ENCODE measurements at places on chromosomes 7 and 10.

GRCh38 chr10:101085846-101086245, 24.1 kb downstream of the KAZALD1 start:
- no peak for DNase-seq

- no peak for DNase-seq
Measured at GRCh38 chr7:111527545-111527944, 34.7 kb downstream of the IMMP2L start.

GRCh38 chr10:112045938-112046337, 137.6 kb downstream of the GPAM start:
- DNase-seq, result no peak

DNA sequence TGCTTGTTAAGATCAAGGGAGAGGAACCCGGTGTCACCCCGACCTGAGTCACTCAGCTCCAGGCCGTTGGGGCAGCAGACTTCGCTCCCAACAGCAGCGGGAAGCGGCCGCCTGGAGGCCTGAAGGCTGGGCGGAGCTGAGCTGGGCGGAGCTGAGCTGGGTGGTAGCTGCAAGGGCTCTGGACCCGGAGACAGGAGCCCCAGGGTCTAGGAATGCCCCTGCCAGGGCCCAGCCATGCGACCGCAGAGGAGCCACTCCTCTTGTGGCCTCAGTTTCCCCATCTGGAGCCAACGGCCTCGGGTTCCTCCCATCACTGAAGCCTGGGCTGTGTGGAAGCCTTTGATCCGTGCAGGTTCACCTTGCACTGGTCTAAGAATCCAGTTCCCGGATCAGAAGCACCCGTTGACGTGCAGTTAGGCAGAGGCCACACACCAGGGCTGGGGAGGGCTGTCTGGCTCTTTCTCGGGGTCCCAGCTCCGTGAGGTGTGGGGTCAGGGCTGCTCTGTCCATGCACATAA, 21.9 kb upstream of the DPYSL4 start:
- DNase-seq, result no peak

- no peak for DNase-seq
Measured at GRCh38 chr10:52755297-52756062, 17.1 kb downstream of the MBL2 start.

DNA sequence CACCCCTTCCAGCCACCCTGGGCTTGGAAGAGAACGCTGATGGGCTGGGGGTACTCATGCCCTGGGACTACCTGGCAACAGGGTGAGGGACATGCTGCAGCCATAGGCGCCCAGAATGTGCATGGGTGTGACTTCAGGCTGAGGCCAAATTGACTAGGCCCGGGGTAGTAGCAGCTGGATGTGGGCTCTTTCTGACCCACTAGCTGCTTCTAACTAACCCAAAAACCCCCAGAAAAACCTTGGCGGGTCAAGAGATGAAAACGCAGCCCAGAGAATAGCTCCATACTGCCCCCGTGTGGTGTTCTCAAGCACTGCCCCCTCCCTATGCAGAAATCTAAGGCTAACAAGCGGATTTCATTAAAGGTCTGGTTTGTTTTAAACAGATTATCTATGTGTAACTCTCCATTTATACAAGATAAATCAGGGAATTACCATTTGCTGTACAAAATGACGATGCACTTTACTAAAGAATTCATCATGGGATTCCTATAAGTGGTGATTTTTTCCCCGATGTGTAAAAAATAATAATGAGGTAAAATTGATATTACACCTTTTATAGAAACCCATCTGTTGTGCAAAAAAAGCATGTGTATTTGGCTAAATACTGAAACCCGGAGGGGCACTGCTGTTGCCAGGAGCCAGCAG, 4.2 kb downstream of the SMARCD3 start:
- DNase-seq, result peak; percentile 37

- no peak for DNase-seq
Measured at GRCh38 chr10:34996843-34997242, 93.3 kb downstream of the CUL2 start.

DNA sequence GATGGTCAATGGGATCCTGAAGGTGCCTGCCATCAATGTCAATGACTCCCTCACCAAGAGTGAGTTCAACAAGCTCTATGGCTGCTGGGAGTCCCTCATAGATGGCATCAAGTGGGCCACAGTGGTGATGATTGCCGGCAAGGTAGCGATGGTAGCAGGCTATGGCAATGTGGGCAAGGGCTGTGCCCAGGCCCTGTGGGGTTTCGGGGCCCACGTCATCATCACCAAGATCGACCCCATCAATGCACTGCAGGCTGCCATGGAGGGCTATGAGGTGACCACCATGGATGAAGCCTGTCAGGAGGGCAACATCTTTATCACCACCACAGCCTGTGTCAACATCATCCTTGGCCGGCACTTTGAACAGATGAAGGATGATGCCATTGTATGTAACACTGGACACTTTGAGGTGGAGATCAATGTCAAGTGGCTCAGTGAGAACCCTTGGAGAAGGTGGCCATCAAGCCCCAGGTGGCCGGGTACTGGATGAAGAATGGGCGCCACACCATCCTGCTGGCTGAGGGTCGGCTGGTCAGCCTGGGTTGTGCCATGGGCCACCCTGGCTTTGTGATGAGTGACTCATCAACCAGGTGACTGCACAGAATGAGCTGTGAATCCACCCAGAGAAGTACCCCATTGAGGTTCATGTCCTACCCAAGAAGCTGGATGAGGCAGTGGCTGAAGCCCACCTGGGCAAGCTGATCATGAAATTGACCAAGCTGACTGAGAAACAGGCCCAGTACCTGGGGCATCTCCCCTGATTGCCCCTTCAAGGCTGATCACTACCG, 63.0 kb upstream of the ANTXRL start:
- no peak for DNase-seq

GRCh38 chr10:93703066-93703465, 674 bp upstream of the FRA10AC1 start:
- DNase-seq, result no peak

GRCh38 chr10:17622061-17622460, 4.9 kb upstream of the HACD1 start:
- DNase-seq, result no peak

DNA sequence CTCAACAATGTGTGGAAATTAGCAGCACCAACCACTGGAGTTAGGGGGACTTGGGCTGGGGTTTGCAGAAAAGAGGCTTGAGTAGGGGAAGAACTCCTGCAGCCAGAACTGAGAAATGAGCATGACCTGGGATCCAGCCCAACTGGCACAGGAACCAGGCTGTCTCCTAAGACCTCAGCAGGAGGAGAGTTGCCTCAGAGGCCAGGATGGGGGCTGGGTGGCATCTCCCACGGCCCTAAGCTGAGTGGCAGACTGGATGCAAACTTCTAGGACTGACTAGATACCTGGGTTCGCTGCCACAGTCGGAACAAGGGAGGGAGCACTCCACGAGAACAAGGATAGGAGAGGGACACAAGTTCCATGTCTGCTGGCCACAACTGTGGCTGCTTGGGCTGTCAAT, 62.6 kb downstream of the RNF32 start:
- DNase-seq, result no peak

GRCh38 chr7:134865001-134865845, 85.8 kb downstream of the CALD1 start:
- no peak for DNase-seq

DNA sequence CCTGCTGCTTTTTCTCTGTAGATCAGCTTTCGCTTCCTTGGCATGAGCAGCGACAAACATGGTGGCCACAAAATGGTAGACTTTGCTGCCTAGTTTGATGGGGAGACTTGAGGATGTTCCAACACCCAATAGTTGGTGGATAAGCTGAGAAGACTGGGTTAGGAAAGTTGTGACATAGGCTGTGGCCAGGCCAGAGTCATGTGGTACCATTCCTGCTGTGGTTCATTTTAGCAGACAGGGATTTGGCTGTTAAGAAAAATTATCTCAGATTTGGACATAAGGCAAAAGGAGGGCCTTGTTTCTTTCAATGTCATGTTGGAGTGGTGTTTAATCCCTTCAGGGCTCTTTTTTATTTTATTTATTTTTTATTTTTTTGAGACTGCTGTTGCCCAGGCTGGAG, 26.6 kb upstream of the FAM180A start:
- no peak for DNase-seq

DNA sequence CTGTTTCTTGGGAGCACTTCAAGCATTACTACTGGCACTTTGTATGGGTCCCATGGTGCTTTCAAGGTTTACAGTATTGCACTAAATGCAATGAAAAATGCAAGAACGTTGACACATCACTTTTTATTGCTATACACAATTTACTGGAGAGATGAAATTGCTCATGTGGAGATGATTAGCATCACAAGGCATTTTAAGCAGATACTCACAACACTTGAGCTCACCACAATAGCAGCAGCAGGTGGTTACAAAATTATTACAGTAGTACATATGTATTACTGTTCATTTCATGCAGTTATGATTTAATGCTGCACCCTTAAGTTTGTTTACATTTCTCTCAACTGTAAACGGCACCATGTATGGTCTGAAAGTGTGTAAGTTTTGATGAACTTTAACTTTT, 537.7 kb downstream of the GRM8 start:
- DNase-seq, result no peak

- DNase-seq, result no peak
Measured at GRCh38 chr7:139991269-139991666, 71.5 kb downstream of the PARP12 start.

GRCh38 chr7:95035295-95035694, 127.9 kb downstream of the PPP1R9A start:
- no peak for DNase-seq

- DNase-seq, result no peak
Measured at GRCh38 chr7:103947026-103947655, 42.3 kb downstream of the RELN start.

DNA sequence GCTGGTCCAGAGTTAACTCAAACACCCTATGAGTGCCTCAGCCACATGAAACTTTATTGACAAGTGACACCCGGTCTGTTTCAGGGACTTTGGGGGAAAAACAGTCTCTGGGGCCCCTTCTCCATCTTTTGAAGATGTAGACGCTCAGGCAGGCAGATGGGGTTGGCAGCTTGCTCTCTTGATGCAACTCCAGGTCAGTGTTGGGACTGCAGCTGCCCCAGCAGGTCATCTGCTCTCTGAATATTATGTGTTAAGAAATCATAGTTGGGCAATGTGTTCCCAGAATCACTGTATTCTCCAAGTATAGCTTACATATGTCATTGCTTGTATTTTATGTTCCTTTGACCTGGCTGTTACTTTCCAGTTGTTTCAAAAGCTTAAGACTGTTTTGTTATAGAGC, 544.9 kb upstream of the MGMT start:
- DNase-seq, result no peak

- no peak for DNase-seq
Measured at GRCh38 chr7:75621124-75621523, 117.6 kb downstream of the HIP1 start.

DNA sequence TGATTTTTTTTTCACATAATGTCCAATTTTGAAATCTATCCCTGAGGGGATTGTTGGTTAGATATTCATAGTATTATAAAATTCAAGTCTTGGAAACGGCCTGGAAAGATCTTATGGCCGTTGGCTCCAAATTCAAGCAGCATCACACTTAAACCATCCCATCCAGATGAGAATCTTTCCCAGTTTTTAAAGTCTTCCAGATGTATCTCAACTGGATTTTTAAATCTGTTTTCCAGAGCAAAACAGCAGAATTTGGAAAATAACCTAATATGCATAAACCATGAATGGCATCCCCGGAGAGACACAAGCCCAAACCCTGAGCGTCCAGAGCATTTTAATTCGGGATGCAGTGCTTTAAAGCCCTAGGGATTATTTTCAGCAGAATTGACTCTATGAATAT, 208.2 kb upstream of the PRKCQ start:
- DNase-seq, result no peak

- no peak for DNase-seq
Measured at GRCh38 chr10:84991301-84991700, 662.9 kb downstream of the CCSER2 start.

GRCh38 chr10:130967784-130968183, 343.7 kb downstream of the TCERG1L start:
- DNase-seq, result no peak

DNA sequence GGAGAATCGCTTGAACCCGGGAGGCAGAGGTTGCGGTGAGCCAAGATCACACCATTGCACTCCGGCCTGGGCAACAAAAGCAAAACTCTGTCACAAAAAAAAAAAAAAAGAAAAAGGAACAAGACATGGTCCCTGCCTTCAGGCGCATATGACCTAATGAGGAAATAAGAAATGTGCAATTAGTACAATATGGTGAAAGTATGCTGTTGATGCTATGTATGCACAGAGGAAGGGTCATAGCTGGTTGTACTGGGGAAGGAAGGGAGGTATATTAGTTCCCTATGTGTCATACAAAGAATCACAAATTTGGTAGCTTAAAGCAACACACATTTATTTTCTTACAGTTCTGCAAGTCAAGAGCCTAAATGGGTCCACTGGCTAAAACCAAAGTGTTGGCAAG, 97.8 kb upstream of the MPP7 start:
- DNase-seq, result no peak

DNA sequence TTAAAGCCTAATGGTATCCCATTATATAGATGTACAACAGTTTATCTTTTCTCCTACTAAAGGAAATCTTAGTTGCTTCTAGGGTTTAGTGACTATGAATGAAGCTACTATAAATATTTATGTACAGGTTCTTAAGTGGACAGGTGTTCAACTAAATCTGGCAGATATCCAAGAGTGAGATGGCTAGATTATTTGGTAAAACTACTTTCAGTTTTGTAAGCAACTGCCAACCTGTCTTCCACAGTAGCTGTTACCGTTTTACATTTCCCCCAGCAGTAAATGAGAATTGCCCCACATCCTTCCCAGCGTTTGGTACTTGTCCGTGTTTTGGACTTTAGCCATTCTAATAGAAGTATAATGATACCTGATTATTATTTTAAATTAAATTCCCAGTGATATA, 144.9 kb upstream of the MAGI2 start:
- no peak for DNase-seq

DNA sequence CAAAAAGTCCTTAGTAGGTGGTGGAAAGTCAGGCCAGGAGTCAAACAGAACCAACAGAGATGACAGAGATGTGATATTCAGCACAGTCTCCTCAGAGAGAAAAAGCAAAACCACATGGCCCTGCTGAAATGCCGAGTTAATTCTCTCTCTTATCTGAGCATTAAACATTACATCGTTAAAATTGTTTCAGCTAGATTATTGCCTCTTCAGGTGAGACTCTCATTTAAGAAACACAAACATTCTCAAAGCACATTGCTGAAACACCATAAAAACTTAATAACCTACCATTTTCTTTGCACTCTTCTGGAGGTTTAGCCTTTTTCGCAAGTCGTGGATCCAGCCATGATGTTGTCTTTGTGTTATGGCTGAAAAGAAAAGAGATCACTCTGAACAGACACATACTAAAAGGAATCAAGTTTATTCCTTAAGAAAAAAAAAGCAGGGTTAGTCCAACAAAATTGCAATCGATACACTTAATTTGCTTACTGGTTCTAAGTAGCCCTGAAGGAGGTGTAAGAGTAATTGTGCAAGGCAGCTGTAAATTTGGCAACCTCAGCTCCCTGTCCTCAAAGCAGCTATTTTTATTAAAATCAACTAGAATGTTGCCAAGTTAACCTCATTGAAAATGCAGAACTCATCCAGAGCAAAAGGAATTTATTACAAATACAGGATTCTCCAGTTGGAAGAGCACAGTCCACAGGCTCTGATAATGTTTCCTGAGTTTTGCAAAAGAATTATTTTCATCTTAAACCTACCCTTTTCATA, 691.1 kb downstream of the PHTF2 start:
- no peak for DNase-seq

GRCh38 chr10:114393482-114393881, 10.8 kb downstream of the AFAP1L2 start:
- DNase-seq, result no peak

- DNase-seq, result no peak
Measured at GRCh38 chr10:94010116-94010515, 16.4 kb downstream of the PLCE1 start.

GRCh38 chr10:122911889-122912484, 1.6 kb downstream of the FAM24A start:
- peak; percentile 25 for DNase-seq

- DNase-seq, result no peak
Measured at GRCh38 chr7:136064081-136064480, 86.9 kb upstream of the MTPN start.

All from naive thymus-derived CD8-positive, alpha-beta T cell (primary cell).